Motor neuron (in vitro differentiated cells): ENCODE measurements at places on chromosomes 13 and 19.

DNA sequence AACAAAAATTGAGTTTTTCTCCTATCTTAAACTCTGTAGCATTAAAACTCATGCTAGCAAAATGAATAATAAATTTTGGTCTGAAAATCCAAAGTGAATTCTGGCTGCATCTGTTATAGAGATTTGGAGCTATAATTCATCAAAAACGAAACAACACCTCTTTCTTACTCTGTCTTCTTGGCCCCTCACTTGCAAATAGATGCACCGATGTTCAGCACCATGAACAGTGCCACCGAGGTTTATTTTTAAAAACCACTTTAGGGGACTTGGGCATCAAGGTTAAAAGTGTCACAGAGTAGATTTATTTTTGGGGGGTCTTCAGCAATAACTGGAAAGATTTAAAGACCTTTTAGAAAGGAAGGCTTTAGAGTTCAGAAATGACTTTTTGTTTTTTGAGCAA lies 26.1 kb upstream of the EID2 start:
- no peak for ATAC-seq

DNA sequence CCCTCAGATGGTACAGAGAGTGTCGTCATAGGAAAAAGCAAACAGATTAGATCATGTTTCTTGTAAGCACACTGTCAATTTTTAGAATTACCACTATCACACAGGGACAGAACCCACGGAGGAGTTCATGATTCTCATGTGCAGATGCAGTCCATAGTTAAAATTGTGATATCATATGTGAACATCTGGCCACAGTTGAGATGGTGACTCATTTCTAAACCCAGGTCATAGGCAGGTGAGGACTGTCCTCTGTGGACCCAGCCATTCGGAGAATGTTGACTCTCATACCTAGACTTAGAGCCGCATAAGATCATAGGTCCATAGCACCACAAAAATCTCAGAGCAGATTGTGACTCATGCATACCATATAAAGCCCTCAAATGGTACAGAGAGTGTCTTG lies 17.8 kb upstream of the ZNF730 start:
- ATAC-seq, result no peak

GRCh38 chr19:9914315-9915207 lies 21.8 kb downstream of the OLFM2 start:
- peak; percentile 69 for ATAC-seq

DNA sequence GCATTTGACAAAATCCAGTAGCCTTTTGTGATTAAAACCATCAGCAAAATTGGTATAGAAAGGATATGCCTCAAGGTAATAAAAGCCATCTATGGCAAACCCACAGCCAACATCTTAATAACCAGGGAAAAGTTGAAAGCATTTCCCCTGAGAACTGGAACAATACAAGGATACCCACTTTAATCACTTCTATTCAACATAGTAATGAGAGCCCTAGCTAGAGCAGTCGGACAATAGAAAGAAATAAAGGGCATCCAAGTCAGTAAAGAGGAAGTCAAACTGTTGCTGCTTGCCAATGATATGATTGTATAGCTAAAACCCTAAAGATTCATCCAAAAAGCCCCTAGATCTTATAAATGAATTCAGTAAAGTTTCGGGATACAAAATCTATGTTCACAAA lies 1510.3 kb downstream of the PCDH9 start:
- ATAC-seq, result no peak

DNA sequence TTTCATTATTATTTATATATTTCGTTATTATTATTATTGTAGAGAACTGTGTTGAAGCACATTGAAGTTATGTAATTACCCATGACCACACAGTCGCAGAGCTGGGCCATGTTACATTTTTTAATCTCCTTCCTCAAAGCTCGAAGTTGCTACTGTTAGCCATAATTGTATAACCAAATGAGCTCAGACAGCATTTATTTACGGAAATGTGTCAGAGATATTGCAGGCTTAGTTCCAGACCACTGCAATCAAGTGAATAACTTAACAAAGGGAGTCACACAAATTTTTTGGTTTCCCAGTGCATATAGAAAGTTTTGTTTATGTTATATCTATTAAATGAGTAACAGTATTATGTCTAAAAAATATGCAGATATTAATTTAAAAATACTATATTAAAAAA lies 147.1 kb upstream of the SLITRK1 start:
- no peak for ATAC-seq

GRCh38 chr19:20367811-20368294 lies 197.7 kb downstream of the ZNF737 start:
- ATAC-seq, result peak; percentile 92

DNA sequence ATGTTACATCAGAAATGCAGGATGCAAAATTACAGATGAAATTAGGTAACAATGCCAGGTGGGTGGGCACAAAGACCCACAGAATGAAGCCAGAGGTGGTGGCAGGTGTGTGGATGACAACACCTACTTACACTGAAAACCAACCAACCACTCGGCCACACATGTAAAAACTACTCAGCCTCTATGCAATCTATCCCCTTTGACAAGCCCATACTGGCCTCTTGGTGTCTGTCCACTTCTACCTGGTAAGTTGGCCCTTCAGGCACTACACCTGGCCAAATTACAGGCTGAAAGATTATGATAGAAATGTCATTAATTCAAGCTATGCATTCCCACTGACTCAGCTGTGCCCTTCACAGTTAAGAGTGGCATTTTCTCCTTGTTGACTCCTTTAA lies 50.0 kb downstream of the BRD4 start:
- ATAC-seq, result no peak

DNA sequence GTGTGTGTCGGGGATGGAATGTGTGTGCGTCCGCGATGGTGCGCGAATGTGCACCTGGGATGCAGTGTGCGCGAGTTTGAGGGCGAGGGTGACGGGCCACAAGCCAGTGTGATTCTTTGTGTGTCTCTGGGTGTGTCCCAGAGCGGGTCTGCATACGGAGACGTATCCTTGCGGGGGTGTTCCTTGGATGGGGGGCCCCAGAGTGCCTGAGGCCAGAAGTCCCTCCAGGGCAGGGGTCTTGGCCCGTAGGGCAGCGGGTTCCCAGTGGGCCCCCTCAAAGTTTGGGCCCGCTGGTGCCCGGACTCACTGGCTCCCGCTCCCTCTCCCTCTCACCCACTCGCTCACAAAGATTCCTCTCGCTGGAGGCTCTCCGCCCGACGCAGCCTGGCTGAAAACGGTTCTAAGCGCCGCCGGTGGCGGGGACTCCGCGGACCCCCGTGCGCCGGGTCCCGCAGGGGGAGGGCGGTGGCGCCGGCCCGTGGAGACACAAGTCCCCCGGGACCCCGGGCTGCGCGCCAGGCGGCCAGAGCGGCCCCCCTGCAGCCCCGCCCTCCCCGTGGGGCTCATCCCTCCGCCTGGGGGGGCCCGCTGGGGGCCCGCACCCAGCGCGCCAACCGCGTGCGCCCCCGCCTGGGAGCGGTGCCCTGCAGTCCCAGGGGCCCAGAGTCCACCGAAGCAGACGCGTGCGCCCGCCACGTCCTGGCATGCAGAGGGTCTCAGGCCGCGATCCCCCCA lies 886 bp downstream of the CRLF1 start:
- no peak for ATAC-seq

DNA sequence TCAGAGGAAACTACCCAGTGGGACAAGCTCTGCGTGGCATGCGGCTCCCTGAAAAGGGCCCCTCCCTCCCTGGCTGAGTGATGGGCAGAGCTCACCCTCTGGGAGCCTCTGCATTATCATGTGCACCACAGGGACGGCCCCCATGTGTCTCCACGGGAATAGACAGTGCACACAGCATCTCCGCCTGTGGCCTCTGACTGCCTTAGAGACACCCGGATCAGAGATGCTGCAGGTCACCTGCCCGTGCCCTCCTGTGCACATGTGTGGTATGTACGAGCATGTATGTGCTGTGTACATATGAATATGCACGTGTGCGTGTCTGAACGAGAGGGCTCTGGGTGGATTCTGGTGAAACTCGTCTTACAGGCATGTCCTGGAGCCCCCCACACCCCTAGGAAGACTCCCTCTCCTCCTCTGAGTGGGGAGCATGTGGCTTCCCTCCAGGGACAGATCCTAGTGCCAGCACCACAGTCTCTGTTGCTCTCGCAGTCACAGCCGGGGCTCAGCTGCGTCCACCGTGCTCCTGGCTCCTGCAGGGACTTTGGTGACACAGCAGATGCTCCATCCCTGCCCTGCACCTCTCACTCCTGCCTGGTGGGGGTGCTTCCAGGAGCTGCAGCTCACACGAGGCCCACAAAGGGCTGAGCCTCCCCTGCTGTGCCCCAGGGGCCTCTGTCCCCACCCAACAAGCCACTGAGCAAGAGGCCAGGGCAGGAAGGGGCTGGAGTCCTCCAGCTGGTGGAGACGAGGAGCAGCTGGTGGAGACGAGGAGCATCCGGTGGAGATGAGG lies 19.6 kb downstream of the C13orf46 start:
- ATAC-seq, result no peak

DNA sequence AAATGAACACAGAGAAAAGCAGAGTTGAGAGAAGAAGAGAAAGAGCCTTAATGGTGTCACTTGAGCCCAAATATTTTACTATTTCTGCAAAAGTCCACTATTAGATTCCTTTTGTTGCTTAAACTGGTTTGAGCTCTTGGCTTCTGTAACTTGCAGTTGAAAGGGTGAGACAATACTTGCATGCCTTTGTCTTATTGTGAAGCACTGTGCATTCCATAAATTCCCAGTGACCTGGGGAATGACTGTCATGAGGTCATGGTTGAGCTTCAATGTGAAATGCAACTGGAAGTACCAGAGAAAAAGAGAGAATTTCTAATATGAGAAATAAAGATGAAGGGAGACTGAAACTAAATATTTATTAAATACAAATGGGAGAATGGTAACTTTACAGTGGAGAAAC lies 310.9 kb downstream of the TDRD3 start:
- no peak for ATAC-seq

DNA sequence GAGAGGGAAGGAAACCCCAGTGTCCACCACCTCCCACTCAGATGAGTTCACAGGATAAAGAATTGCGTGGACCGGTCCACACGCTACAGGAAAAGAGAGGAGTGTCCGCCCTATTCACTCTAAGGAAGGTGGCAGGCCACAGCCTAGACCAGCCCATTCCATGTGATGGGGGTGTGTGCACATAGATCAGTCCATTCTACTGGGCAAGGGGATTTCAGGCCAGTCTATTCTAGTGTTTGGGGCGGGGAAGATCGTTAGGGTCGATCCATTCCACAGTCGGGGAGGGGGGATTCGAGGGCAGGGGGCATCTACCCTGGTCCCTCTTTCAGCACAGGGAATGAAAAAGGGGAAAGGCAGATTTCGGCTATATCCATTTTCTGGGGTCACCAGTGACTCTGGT lies 7.8 kb downstream of the FIZ1 start:
- ATAC-seq, result no peak

DNA sequence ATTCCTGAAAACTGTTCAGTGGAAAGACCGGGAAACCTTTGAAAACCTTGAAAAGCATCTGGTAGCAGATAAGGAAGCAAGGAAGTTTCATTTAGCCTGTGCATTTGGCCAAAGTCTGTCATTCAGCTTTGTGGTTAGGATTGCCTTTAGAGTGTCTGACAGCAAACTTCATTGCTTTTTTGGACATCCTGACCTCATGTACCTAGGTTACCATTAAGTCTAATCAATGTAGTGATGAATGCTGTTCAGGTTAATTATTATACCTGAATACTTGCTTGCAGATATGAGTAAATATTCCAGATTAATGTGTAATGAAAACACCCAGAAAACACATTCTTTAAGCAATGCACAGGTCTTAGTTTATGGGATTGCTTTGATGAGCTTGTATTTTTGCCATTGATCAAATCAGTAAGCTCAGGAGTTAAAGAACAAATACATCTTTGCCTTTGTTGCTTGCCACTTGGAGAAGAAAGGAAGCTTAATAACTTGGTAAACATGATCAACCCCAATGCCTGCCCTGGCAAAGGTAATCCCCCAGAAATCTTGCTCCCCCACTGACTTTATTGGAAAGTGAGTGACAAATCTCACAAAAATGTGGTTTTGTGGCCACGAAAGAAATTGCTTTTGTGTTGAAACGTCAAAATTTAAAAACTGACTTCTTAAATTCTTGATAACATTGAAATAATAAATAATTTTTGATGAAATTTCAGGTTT lies 87.4 kb downstream of the SLC15A1 start:
- no peak for ATAC-seq

DNA sequence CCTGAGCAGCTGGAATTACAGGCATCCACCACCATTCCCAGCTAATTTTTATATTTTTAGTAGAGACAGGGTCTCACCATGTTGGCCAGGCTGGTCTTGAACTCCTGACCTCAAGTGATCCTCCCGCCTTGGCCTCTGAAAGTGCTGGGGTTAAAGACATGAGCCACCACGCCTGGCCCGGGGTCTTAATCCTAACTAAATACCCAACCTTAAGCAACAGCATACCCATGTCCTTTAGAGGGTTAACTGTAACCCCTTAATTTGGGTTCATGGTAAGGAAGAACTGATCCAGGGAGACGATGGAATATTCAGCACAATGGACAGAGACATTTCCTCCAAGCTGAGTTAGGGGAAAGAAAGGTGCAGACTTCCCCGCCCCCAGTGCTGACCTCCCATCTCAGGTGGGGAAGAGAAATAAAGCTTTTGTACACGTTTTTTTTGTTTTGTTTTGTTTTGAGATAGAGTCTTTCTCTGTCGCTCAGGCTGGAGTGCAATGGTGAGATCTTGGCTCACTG lies 8.7 kb upstream of the GALP start:
- no peak for ATAC-seq

DNA sequence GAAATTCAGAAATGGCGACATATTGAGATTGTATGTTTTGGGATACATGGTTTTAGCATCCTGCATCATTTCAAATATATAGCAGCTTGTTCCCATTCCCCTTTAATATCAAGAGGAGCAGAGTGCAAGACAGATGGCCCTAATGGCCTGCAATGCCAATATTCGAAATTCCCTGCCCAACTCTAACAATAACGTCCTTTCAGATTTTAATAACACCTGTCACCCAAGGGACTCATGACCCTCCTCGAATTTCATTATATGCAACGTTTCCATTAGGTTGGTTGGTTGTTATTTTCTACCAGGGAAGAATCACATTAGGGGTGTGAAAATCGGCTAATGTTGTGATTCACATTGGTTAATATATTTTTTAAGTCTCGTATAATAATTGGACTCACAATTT lies 170.0 kb downstream of the TNFSF13B start:
- ATAC-seq, result no peak

GRCh38 chr19:53808710-53809125 lies 15.4 kb downstream of the NLRP12 start:
- ATAC-seq, result peak; percentile 63

- ATAC-seq, result no peak
Observed at GRCh38 chr13:50292081-50292480, 276.8 kb downstream of the KCNRG start.

GRCh38 chr13:34864671-34865070 lies 77.4 kb upstream of the NBEA start:
- ATAC-seq, result peak; percentile 33

- ATAC-seq, result no peak
Observed at GRCh38 chr19:29396925-29397324, 128.9 kb upstream of the VSTM2B start.

- no peak for ATAC-seq
Observed at GRCh38 chr19:50191216-50191615, 12.2 kb upstream of the MYH14 start.
